ENCODE measurements at places on chromosomes 5 and 9.

DNA sequence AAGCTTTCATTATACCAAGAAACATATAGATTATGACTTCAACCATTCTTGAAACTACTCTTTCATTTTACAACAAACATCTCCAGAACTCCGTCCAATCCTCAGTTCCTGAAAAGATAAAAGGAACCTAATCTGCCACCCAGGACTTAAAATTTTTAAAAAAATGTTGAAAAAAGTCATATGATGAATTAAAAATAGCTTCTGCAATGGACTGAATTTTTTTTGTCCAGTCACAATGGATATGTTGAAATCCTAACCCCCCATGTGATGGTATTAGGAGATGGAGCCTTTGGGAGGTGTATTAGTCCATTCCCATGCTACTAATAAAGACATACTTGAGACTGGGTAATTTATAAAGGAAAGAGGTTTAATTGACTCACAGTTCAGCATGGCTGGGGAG is 2.7 kb upstream of the ALDH1A1 start:
- peaks cover 16% of the 10 kb centered on the region for H3K27me3 ChIP-seq
- no peak overlapping the region for H3K4me3 ChIP-seq
- no peak overlapping the region for H3K27ac ChIP-seq

DNA sequence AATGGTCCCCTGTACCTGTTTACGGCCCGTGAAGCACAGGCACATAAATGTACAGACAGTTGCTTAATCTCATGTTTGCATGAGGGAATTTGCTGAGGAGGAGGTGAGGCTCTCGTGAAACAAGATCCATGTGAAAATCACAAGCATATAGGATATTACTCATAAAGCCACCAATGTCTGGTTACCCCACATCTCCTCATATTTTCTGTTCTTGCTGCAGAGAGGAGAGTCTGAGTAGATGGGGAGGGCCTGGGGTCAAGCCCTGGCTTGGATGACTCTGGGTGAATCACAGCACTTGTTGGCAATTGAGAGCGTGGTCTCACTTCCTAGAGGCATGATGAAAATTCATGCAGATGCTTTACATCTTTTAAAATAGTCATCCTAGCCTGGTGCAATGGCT is 975 bp downstream of the AGXT2 start:
- no peaks in the 10 kb centered on the region for H3K4me1 ChIP-seq
- H3K4me3 ChIP-seq: no peak overlapping the region
- DNase-seq: no peak
- H3K27me3 ChIP-seq: peaks cover 6% of the 10 kb centered on the region
- H3K36me3 ChIP-seq: no peaks in the 10 kb centered on the region
- H3K27ac ChIP-seq: no peak overlapping the region

DNA sequence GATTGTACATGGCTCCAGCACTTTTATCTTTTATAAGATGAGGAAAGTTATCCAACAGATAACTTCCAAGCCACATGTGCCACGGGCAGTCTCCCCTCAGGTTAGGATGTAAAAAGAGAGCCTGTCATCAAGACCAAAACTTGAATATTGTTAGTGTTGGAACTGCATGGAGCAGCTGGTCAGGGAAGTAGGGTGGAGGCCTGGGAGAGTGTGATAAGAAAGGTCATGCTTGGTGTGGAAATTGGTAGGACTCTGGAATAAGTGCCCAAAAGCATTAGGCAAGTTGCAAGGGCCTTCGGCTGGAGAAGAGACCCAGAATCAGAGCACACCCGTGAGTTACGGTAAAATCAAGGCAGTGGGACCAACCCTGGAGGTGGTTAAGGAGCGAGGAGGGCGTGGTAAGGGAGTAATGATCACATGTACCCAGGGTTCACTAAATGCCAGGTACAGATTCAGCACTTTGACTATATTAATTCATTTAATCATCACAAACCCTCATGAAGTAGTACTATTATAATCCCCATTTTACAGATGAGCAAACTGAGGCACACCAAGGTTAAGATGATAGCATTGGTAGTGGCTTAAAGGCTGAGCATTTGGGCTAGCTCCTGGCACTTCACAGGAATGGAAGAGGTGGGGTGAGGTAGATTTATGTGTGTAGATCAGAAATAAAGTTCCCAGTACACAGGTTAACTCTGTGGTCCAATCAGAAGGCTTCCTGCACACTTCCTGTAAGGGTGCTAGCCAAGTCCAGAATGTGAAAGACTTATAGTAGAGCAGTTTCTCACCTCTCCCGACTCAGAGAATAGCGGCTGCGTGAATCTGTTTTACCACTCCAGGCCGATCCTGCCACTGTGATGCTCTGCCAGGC is 96.5 kb upstream of the ZNF608 start:
- H3K27ac ChIP-seq: no peak overlapping the region
- no peak overlapping the region for H3K4me3 ChIP-seq
- no peaks in the 10 kb centered on the region for H3K27me3 ChIP-seq
- H3K4me1 ChIP-seq: no peaks in the 10 kb centered on the region
- DNase-seq: no peak

DNA sequence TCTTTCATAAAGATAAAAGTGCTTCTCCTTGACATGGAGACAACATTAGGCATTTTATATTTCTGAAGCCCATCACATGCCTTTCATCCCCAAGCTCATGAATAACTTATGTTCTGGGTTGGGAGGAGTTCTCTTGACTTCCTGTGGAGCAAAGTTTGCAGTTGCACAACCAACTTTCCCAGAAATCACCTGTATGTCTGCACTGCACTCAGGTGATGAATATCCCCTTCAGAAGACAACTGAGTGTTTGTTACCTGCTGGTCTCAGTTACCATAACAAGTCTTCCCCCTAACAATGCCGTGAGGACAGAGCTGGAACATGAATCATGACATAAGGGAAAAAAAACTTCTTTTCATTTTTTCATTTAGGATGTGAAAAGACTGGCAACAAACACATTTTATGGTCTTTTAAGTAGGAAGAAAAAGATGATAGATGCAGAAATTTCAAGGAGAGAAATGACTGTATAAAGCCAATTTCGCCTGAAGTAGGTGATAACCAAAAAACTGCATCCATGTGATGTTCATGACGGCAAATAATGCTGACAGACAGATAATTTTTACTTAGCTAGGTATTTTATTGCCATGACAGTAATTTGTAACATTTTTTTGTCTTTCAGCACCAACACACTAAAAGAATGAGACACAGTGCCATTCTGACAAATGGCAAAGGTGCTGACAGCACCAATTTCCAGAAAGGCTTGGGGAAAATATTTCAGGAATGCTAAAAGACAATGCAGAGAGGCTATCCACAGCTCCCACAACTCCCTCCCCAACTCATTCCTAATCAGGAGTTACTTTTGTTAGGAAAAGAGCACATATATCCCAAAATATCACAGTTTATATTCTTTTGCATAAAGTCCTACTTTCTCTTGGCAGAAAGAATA is 656.3 kb downstream of the PRELID2 start:
- no peak overlapping the region for H3K27ac ChIP-seq
- H3K4me3 ChIP-seq: no peak overlapping the region
- DNase-seq: no peak
- no peaks in the 10 kb centered on the region for H3K27me3 ChIP-seq
- no peaks in the 10 kb centered on the region for H3K4me1 ChIP-seq
- H3K36me3 ChIP-seq: no peaks in the 10 kb centered on the region
